HCEC 1CT (cell line): ENCODE measurements at places on chromosomes 5 and 9.

- DNase-seq: no peak
Observed at GRCh38 chr5:40499007-40499406, 180.7 kb upstream of the PTGER4 start.

- DNase-seq: no peak
Observed at GRCh38 chr5:40436535-40437237, 243.0 kb upstream of the PTGER4 start.

DNA sequence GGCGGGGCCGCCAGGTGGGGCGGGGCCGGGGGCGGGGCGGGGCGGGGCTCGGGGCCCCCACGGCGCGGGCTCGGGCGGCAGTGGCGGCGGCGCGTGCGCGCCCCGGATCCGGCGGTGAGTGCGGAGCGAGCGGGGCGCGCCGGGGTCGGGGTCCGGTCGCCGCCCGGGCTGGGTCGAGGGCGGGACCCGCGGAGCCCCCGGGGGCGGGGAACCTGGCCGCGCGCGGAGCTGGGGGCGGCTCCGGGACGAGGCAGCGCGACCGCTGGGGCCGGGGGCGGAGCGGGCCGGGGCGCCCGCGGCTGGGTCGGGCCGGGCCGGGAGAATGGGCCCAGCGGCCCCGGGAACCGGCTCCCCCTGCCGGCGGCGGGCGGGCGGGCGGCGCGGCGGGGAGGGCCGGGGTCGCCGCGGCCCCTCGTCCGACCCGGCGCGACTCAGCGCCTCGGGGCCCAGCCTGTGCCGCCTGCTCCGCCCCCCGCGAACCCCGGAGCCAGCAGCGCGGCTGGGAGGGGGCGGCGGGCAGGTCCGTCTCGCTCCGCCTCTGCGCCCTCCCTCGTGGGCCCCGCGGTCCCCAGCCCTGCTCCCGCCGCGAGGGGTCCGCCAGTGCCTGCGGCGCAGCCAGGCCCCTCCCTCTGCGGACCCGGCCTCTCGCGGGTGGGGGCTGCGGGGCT, 3.1 kb downstream of the EGFL7 start:
- no peak for DNase-seq

DNA sequence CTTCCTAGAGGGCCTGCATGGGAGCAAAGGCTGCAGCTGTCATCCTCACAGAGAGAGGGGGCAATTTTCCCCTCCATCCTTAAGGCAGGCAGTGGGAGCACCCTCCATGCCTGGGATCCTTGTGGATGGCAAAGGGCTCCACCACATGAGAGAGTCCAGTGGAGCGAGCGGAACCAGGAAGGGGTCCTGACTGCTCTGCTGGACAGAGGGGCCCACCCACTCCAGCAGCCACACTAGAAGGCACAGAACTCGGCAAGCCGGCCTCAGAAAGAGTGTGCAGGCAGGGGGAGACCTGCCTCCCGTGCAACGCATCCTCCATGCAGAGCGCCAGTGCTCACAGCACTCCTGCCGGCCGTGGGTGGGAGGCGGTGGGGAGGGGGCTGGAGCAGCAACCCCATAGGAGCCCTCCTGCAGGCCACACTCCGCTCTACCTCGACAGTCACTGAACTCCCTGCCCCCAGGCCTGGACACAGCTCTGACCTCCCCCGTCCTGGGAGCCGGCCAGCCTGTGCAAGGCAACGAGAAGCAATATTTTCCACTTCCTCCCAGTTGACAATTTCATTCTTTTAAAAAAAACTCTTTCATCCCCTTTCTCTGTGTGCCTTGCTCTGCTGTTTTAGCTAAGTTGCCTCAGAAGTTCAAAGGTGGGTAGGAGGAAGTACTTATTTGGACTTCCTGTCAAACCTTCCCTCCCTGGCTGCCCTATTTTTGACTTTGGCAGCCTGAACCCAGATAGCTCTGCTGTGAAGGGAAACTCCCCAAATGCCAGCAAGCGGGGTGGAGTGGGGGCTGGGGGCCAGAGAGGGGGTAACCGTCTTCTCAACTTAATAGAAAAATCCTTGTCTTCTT, 5.3 kb upstream of the LCP2 start:
- DNase-seq: no peak

- DNase-seq: no peak
Observed at GRCh38 chr5:169805937-169806700, 169.0 kb downstream of the DOCK2 start.

DNA sequence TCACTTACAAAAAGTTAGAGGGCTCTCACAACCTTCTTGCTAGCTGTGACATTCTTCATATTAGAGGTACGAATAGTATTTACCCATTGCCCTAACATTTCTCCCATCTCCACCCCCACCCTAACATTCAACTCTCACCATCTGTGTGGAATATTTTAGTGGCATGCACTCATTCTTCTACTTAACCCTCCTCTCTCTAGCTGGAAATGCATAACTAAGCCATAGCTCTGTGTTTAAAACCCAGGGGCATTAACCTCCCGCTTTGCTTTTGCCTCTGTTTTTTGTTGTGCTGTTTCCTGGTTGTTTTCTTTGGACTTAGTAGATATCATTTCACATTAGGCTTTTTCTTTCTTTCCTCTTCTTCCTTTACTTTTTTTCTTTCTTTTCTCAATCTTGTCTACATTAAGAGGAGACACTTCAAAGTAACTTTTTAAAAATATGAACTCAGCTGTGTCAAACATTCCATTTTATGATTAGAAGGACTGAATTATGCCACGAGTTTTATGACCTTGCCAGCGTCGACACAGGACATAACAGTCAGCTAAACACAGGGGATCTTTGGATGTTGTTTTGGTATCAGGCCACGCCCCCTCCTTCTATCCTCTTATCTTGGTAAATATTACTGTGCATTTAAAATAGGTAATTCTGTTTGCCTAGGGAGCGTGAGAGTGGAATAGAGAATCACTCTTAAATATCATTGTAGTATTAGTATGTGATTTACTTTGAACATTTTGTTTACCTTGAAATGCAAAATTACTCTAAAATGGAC, 236.0 kb downstream of the CD180 start:
- peak; percentile 24 for DNase-seq

DNA sequence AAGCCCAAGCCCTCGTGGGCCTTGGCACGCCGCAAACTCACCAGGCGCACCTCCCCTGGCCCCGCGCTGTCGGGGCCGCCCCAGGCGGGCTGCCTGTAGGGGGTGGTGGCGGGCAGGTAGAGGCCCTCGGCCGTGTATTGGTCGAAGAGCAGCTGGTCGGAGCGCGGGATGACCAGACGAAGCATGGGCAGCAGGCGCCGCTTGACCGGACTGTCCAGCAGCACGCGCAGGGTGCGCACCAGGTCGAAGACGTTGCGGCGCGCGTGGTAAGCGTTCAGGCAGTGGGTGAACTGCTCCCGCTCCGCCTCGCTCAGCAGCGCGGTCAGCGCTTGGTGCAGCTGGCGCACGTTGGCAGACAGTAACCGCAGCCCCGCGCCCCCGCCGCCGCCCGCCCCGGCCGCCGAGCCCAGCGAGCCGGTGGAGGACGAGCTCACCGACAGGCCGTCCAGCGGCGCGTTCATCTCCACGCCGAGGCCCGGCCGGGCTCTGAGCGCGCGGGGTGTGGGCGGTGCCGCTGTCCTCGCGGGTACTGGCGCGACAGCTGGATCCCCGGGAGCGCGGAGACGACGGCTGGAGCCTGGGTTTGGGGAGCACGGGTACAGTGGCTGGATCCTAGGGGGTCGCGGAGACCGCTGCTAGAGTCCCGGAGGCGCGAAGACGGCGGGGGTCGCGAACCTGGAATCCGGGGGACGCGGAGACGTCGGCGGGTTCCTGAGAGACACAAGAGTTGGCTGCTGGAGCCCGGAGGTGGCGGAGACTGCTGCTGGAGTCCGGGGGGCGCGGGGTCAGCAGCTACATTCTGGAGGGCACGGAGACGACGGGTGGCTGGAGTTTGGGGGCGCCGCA, 709 bp downstream of the WHRN start:
- DNase-seq: peak; percentile 25

GRCh38 chr9:132039284-132039683, 40.4 kb downstream of the MED27 start:
- DNase-seq: no peak

DNA sequence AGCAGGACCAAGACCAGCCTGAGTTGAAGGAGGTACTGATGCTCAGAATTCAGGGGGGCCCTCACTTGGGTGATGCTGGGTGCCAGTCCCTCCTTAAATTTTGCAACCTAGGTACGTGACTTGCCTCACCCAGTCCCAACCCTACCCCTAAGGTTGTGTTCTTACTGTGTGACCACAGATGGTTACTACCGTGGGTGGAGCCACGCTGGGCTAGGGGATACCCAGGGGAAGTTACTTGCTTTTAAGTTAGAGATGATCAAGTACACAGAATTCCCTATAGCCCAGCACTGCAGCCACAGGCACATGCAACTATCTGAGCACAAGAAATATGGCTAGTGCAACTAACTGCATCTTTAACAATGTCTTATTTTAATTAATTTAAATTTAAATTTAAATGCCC, 32.9 kb downstream of the NXNL2 start:
- DNase-seq: no peak

- no peak for DNase-seq
Observed at GRCh38 chr5:158511454-158511853, 588.3 kb downstream of the EBF1 start.

- peak; percentile 50 for DNase-seq
Observed at GRCh38 chr9:113669522-113670115, 206.1 kb downstream of the RGS3 start.

DNA sequence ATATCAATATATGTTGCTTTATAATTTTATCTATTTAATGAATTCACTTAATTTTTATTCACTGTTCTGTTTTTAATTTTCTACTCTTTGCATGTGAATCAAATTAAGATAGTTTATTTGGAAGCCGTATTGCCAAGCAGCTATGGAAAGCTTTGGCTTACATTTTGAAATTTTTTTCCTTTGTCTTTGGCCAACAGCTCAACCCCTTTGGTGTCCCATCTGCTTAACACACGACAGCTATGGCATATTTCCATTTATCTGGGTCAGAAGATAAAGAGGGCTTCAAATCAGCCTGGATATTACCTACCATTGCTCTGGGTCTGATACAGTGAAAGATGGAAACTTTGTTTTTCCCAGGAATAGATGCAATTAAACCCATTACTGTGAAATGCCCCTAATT, 201.0 kb downstream of the WDR70 start:
- no peak for DNase-seq

DNA sequence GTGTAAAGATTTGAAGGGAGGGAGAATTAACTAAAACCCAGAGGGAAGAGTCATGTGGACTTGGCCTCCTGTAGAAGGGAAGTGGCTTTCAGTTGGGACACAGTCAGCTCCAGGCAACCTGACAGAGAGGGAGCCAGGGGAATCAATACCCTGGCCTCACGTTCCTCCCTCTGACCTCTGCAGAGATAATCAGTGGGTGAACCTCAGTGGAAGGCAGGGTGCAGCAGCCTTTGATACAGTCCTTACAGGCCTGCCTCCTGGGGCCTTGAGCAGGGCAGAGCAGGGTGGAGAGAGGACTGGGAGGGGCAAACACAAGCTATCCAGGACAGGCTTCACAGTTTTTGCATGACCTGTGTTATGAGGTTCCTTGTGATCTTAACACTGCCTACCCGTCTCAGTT, 61.9 kb upstream of the GPBP1 start:
- no peak for DNase-seq

DNA sequence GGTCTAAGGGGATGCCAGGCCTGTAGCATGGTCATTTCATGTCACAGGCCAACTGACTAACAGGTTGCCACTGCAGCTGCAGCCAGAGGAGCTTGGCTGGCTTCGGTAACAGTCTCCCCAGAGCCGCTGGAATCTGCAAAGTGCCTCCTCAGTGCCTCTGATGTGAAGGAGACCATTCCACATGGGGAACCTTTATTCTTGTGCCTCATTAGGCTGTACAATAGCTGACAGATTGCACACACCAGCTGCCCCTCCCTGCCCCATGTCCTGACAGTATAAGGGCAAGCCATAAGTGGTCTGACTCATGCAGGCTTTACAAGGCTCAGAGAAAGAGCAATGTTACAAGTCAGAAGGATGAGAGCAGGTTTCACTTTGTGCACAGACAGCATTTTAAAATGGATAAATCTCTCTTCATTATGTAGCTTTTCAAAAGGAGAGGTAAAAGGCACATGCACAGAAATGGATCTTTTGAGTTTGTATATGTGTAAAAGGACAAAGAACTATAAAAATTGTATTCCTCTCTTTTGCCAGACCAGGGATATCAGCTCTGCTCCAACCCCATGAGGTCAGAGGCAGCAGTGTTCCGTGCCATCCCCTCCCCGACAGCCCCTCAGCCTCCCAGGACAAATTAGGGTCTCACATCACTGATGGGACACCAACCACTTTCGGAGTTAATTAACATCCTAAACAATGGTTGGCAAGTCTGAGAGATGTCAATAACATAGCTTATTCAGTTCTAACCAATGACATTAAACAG, 467.8 kb downstream of the TMEM232 start:
- DNase-seq: peak; percentile 7

DNA sequence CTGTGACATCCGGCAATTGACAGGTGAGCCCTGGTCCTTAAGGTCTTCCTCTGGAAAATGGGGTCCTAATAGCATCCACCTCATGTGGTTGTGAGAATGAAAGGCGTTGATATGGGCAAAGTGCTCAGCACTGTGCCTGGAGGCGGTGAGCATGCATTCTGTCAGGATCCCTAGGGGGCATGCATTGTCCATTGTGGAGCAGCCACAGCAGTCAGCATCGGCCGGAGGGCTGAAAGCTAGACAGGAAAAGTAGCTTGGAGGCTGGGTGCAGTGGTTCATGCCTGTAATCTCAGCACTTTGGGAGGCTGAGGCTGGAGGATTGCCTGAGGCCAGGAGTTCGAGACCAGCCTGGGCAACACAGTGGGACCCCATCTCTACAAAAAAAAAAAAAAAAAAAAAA, 122.2 kb downstream of the LHX2 start:
- DNase-seq: peak; percentile 46

DNA sequence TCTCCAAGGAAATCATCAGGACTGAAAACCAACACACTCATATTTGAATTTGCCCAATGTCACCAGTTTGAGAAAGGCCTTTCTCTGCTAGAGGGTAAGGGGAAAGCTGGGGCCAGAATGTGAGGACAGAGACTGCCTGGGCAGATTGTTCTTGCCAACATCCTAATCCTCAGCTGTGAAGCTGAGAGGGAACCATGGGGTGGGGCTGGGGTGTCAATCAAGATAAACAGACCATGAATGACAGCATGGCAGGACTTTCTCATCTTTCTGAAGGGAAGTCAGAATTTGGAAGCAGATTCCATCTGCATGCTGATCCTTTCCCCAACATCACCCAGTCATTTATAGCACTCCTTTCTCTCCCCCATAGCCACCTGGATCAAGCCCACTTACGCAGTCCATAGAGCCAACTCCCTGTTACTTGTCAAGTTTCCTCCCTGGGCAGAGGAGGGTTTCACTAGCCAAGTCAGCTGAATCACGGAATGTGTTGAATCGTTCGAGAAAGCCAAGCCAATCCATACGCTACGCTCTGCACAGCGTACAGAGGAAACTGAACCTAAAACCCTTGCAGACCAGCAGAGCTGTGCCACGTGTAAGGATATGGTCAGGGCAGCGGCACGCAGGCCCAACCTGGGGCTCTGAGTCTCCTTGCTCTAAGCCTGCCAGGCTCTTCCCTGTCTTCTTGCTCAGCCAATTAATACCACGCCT, 14.9 kb downstream of the GLDC start:
- no peak for DNase-seq

DNA sequence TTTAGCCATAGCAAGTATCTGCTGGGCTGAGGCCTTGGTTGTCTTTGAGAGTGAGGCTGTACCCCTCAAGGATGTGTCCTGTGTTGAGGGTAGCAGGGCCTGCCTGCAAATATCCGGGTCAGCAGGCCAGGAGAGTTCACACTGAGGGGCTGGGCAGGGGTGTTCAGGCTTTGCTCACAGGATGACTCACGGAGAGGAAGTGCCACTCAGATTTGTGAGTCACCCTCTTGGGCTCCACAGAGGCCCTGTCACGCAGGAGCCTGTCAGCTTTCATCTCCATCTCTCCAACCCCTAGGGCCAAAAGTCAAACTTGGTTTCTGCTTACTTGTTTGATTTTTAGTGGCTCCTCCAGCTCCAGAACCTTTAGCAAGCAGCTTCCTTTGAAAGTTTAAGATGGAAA, 211.5 kb downstream of the SEC61B start:
- peak; percentile 92 for DNase-seq
